ENCODE measurements at places on chromosomes 11 and 22. TPM values are rescaled to one million over a fixed set of nuclear protein-coding genes. Genes with fewer than 3 reads are reported as not detected.

SYCE3 gene
- total RNA-seq, result not detected

OR4D5 gene
- not detected for total RNA-seq

GLB1L2 gene
- 9.8 TPM for total RNA-seq

HOATZ gene
- total RNA-seq, result 6.8 TPM

AASDHPPT gene
- total RNA-seq, result 83.6 TPM

MAJIN gene
- not detected for total RNA-seq

GRK3 gene
- total RNA-seq, result 6.8 TPM

SLC6A5 gene
- not detected for total RNA-seq

SPDYC gene
- 3.4 TPM for total RNA-seq

RASSF10 gene
- not detected for total RNA-seq

PDGFD gene
- 5.7 TPM for total RNA-seq

OR52E8 gene
- not detected for total RNA-seq

TMEM45B gene
- total RNA-seq, result not detected

CARNS1 gene
- not detected for total RNA-seq

ZBTB16 gene
- total RNA-seq, result not detected

UPK3A gene
- not detected for total RNA-seq

OR8G1 gene
- not detected for total RNA-seq

C22orf23 gene
- total RNA-seq, result not detected

OR10A2 gene
- not detected for total RNA-seq

C22orf31 gene
- total RNA-seq, result not detected

ESRRA gene
- 75.5 TPM for total RNA-seq

DLAT gene
- total RNA-seq, result 71.5 TPM

LRFN4 gene
- total RNA-seq, result 48.4 TPM

SRPRA gene
- 56.0 TPM for total RNA-seq

ELF5 gene
- not detected for total RNA-seq

TLCD5 gene
- total RNA-seq, result 14.8 TPM

GGTLC2 gene
- total RNA-seq, result not detected

Data from G401 (cell line).